Urothelium cell line (cell line): ENCODE measurements at places on chromosomes 3 and 15.

DNA sequence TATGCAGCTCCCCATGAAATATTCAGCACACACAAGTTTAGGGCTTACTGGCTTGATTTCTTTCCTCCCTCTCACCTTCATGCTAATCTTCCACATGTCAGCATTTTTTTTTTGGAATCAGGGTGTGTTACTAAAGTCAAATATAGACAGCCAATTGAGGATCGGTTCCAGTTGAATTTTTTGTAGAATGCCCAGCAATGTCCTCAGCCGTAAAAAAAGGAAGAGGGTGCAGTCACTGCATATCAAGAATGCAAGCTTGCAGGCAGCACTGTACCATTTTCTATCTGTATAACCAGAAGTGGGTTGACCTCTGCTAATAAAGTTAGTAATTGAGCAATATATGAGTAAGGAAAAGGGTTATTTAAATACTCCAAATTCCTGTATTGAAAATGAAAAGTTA, 51.4 kb upstream of the CHMP2B start:
- DNase-seq: no peak

DNA sequence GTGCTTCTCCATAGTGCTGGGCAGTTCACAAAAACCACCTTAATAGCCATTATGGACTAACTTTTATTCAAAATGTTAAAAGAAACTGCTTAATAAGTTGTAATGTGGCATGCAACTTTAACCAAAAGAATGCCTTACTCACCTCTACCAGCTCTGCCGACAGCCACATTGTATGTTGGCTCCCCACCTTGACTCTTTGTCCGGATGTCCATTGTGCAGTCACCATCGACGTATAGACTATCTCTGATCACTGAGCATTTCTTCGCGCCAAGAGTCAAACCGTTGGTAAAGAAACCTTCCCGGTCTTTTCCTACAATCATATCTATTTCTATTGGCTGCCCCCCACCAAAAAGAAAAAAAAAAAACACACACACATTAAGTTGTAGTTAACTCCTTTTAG, 2.5 kb downstream of the PFN2 start:
- peak; percentile 4 for DNase-seq

DNA sequence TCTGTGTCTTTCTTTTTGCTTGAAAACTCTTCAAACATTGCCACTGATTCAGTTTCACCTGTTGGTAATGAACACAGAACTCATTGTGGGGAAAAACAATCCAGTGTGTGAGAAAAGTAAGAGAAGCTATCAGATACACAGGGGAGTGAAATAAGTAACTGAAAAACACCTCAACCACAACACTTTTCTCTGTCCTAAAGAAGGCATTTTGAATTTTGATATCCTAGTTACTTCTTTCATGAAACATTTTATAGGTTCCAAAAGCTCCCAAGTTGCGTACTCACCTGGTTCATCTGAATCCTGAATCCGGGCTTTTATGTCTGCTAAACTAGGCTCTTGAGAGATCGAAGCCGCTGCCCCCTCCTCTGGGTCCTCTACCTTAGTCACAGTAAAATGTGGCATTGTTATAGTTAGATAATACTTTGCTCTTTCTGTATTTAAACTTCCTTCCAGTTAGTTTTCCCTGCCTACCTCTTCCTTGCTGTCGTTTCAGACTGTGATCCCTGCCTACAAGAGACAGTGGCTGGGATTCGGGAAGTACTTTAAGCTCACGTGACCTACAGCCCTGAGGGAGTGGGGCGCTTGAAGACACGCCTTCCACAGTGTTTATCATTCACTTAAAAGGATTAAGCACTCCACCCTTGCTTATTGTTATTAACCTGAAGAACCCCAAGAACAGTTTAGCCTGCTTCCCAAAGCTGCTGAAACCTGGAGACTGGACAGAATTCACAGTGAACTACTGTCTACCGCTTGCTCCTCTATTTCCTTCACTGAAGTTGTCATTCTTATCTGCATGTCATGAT, 19.1 kb downstream of the SLC12A6 start:
- peak; percentile 55 for DNase-seq

- DNase-seq: no peak
Observed at GRCh38 chr3:53843195-53844177, 2.7 kb downstream of the CHDH start.

DNA sequence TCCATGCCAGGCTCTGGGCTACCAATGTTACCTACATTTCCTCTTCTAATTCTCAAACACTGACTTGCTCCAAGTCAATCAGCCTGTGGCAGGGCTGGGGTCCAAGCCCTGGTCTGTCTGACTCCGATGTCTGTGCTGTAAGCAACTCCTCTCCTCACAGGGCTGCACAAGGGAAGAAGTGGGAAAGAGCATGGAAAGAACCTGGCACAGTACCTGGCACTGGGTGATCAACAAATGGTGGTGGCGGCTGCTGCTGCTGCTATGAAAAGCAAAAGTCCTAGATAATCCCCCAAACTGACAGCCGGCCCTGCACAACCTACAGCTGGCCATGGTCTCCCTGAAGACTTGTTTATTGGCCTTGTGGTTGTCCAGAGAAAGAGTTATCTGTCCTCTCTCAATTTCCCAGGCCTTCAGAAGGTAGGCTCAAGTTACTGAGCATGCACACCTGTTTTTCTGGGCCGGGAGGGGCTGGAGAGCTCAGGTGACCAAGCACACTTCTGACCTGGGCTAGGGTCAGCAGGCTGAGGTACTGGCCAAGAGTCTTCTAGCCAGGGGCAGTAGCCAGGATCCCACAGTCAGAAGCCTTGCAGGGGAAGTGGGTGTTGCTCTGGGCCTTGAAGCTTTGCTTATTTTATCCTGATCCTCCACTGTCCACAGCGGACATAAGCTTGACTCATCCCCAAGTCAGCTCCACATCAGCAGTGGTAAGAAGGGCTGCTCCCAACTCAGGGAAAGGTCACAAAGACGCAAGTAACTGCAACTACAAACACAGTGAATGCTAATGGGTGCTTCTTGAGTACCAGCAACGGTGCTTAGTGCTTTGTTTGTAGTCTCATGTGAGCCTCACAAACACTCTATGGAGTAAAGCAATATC, 35.3 kb upstream of the KY start:
- DNase-seq: no peak

GRCh38 chr15:55786341-55786740, 43.4 kb upstream of the PRTG start:
- no peak for DNase-seq

DNA sequence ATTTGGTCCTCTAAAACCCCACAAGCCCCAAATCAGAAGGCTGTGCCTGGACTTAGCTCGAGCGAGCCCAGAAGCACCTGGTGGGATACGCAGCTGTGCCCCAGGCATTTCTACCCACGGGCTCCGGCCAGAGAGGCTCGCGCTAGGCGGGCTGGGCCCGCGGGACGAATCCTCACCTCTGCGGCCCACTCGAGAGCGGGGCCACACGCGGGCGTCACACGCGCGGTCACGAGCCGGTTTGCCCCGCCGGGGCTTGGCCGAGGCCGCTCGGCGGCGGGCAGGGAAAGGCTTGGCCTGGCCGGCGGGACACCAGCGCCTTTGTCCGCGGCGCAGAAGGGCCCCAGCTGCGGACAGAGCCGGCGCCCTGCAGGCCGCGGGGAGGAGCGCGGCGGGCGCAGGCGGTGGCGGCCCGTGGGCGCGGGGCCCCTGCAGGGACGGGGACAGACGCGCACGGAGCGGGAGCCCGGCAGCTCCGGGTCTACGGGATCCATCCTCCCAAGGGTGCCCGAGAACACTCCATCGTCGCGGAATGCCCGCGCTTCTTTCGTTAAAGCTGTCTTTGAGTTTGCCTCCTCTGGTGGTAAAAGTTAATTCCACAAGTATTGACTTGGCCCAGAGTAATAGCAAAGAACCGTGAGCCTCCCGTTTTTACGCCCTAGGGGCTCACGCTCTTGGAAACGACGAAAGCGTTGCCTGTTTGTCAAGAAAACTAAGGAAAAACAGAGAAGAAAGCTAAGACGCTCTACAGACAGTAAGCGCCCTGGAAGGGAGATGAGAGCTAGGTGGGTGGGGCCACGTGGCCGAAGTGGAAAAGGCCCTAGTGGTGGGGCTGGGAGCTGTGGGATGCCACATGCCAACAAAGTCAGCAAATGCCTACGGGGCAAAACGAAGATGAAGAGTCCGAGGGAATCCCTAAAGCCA, 26.4 kb downstream of the TYRO3 start:
- no peak for DNase-seq

GRCh38 chr3:126360714-126361060, 3.5 kb upstream of the KLF15 start:
- DNase-seq: no peak

GRCh38 chr3:197269024-197269423, 29.4 kb downstream of the DLG1 start:
- no peak for DNase-seq

GRCh38 chr3:190589326-190589725, 75.4 kb downstream of the IL1RAP start:
- no peak for DNase-seq

DNA sequence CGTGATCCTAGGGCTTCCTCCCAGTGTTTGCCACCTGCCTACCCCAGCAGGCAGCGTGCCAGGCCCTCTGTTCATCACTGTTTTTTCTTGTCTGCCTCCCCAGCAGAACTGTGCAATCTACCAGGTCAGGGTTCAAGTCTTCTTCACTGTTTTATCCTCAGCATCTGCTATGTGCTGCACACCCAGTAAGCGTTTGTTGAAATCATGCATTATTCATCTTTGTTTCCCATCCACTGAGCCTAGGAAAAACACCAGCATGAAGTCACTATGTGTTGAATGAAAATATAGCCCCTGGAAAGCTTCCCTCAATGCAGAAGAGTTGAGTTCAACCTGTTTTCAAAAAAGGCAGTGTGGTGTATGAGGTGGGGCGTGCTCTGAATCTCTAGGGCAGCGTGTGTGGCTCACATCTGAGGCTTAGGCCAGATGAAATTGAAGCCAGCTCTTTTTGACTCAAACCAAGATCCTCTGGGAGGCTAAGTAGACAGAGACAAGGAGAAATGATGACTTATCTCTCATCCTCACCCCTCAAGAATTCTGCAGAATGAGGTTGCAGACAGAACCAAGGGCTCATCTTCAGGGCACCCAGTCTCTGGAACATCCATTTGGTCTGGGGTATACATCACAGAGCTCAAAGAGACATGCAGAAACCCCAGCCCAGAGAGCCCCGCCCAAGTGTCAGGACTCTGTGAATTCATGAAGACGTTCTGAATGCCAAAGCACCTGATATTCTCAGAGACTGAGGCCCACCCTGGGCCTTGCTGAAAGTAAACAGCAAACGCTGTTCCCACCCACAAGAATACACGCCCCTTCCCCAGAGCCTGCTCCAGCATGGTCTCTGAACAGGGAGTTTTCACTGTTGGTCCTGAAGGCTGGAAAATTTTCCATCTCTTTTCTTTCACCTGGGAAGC, 5.7 kb upstream of the CAV3 start:
- no peak for DNase-seq

- DNase-seq: no peak
Observed at GRCh38 chr3:149947231-149947630, 23.5 kb downstream of the PFN2 start.

- DNase-seq: no peak
Observed at GRCh38 chr15:98169551-98169950, 209.0 kb downstream of the ARRDC4 start.

GRCh38 chr3:114644367-114644766, 350.5 kb downstream of the TIGIT start:
- no peak for DNase-seq

GRCh38 chr3:177772908-177773557, 575.8 kb upstream of the TBL1XR1 start:
- DNase-seq: no peak

DNA sequence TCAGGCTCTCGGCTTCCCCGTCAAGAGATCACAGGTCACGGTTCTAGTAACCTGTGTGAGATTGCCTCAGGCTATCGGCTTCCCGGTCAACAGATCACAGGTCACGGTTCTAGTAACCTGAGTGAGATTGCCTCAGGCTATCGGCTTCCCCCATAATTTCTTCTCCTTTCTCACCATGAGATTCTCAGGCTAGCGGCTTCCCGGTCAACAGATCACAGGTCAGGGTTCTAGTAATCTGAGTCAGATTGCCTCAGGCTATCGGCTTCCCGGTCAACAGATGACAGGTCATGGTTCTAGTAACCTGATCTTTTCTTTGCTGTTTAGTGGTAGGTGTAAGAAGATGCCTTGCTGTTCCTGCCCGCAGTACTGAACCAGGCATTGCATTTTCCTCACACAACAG, 418.2 kb upstream of the ZNF717 start:
- DNase-seq: no peak

GRCh38 chr3:139308560-139308959, 35.3 kb upstream of the MRPS22 start:
- no peak for DNase-seq

DNA sequence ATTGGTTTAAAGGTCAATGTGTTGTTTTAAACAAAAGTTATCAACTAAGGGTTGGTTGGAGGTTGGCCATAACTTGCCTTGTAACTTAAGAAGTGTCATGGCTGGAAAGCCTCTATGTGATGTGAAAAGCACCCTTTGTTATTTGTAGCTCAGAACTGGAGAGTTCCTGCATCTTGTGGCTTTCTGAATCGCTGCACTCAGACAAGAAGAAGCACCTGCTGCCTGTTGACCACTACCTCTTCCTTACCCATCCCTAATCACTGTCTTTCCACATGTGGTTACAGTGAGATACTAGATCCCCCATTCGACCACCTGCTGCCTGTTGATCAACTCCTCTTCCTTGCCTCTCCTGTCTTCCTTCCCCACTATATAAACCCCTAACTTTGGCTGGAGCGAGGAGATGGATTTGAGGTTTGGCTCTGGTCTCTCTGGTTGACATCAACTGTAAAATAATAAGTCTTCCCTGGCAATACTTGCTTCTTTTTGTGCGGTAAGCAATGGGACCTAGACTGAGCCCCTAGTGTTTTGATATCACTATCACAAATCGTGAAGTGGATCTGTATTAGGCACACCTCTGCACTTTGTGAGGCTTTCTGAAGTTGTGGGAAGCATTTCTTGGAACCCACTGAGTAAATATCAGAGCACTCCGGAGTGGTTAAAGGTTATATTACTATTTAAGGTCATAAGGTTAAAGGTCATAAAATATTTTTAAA, 13.8 kb downstream of the RPL39L start:
- no peak for DNase-seq

GRCh38 chr3:124288996-124289395, 297.1 kb upstream of the ROPN1 start:
- DNase-seq: no peak

DNA sequence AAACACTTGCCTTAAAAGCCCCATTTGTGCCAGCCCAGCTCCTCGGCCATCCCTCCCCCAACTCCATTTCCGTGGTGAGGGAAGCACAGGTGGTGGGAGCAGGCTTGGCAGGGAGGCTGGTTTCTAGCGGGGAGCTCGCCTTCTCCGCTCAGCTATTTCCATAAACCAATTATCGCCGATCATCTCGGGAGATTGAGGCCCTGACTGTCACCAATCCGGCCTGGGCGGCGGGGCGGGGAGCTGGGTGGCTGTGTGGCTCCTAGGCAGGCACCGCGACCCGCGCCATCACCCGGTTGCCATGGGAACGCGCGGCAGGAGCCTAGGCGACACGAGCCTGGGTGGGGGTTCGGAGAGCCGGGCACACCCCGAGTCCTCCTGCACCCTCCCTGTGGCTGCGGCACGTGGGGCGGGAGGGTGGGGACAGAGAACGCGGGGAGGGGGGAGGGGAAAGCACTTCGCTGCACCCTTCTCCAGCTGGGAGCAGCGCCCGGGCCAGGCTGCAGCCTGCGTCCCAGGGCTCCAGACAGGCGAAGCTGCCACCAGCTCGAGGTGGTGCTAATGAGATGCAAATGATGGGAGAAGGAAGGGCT, 9.3 kb downstream of the CCDC33 start:
- no peak for DNase-seq

GRCh38 chr3:138567403-138567802, 26.7 kb downstream of the CEP70 start:
- no peak for DNase-seq

GRCh38 chr3:126284258-126284904, 72.8 kb downstream of the KLF15 start:
- no peak for DNase-seq

- no peak for DNase-seq
Observed at GRCh38 chr3:69204315-69204957, 82.0 kb upstream of the LMOD3 start.
